Breast epithelium (tissue), 4 donors: ENCODE measurements at places on chromosomes 4 and X. TPM values are rescaled to one million over a fixed set of nuclear protein-coding genes. Genes with fewer than 3 reads are reported as not detected.

DNA sequence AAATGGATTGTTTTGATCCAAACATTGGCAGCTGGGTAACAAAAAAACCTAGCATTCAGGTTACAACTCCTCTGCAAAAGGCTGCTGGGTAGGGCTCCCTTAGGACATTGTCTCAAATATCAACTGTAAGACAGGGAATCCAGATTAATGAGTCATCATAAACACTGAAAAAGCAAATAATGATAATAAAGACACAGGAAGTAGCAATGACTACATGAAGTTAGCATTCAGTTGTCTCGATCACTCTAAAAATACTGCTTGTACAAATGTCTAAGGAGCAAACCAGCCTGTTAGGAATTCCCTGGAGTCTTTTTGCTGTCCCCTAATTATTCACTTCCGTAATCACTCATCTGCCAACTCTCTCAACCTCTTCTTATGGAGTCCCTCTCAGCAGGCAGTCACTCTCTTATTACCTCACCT lies 259.2 kb downstream of the GPC3 start:
- no peak for DNase-seq

- DNase-seq = no peak
Measured at GRCh38 chrX:123171781-123172180, 12.3 kb upstream of the GRIA3 start.

- DNase-seq = no peak
Measured at GRCh38 chrX:77694491-77694890, 91.5 kb downstream of the ATRX start.

- no peak for DNase-seq
Measured at GRCh38 chr4:178937130-178937529, 1494.9 kb upstream of the AGA start.

DNA sequence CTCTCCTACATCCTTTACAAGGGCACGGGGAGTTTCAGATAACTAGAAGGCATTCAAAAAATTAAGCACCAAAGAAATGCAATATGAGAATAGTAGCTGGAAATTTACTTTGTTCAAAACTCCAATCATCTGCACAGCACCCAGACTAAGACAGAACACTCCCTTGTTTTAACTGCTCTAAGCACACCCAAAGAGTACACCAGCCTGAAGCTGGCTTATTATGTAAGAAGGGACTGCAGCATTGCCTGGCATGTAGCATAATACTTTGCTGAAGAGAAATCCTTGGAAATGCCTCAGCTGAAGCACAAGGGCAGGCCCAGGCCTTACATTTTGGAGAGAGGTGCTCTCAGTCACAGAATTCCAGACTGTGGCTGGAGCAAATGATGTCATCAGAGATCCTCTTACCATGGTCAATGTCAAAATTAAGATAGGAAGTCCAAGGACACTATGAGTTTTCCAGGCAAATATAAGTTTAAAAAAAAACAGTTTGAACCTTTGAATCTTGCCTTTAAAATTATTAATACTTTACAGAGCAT lies 14.8 kb downstream of the ARHGEF6 start:
- no peak for DNase-seq

The SCD5 gene
- 17.0 TPM for total RNA-seq

The ASB9 gene
- 0.98 TPM for total RNA-seq

DNA sequence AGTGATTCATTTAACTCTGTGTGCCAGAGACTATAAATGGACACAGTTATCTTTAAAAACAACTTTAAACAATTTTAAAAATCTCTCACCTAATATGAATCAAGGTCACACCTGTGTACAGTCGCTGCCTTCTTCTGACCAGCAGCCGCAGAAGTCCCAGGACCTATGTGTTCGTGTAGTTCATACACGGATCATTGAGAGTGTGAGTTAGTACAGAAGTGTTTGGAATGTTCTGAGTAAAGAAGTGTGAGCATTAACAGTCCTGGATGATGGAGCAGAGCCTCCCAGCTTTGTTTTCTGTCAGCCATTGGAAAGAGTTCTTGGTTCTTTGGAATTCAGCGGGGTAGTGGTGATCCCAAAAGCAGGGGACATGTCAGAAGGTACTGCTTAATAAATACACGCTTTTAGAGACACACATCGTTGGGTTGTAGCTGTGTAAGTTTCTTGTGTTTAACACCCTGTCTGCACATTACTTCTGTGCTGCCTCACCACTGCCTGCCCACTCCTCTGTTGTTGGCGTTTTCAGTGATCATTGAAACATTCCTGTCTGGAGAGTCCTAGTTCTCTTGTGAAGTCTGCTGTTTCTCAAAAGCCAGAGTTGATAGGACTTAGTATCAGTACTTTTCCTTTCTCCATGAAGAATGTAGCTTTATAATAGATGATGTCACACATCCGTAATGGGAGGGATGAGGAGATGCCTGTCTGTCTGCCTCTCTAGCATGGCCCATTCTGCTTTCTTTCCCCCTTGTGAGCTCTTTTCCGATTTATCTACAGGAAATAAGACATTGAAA lies 90.6 kb downstream of the PTTG2 start:
- no peak for DNase-seq

- no peak for DNase-seq
Measured at GRCh38 chr4:138251938-138252337, 9.8 kb upstream of the SLC7A11 start.
